Central memory CD8-positive, alpha-beta T cell (primary cell): ENCODE measurements at places on chromosomes 6 and 20.

DNA sequence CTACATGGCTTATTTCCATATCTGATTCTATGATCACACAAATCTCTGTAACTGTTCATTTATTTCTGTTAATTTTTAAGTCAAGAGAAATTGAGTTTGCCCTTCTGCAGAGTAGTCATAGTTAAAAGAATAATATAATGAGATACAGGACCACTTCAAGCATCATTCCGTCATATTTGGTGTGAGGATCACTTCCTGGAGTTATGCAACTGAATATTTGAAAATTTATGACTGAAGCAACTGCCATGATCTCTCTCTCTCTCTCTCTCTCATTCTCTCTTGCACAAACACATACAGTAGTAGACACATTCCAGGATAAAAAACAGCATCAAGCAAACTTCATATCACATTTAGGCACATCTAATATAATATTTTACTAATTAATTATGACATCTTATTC is 116.4 kb downstream of the COL9A1 start:
- DNase-seq, result no peak

- DNase-seq, result no peak
Measured at GRCh38 chr6:168498161-168498843, 57.3 kb downstream of the SMOC2 start.

DNA sequence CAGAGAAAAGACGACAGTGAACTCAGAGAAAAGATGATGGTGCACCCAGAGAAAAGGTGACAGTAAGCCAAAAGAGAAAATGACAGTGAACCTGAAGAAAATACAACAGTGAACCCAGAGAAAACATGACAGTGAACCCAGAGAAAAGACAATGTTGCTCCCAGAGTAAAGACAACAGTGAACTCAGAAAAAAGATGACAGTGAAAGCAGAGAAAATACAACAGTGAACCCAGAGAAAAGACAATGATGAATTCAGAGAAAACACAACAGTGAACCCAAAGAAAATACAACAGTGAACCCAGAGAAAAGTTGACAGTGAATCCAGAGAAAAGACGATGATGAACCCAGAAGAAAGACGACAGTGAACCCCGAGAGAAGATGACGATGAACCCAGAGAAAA is 140.5 kb upstream of the MAP3K4 start:
- no peak for DNase-seq

- DNase-seq, result no peak
Measured at GRCh38 chr20:33145521-33145920, 22.4 kb upstream of the BPIFA2 start.
